ENCODE measurements at places on chromosomes 1 and 21. TPM values are rescaled to one million over a fixed set of nuclear protein-coding genes. Genes with fewer than 3 reads are reported as not detected.

CYP4A22 gene
- total RNA-seq = 0.58 TPM

WNT9A gene
- 11.4 TPM for total RNA-seq

GATAD2B gene
- 59.6 TPM for total RNA-seq

LDLRAD2 gene
- 0.13 TPM for total RNA-seq

LCK gene
- total RNA-seq = 3.2 TPM

DARS2 gene
- total RNA-seq = 10.2 TPM

HSD3B2 gene
- not detected for total RNA-seq

HUNK gene
- total RNA-seq = 0.53 TPM

NOS1AP gene
- total RNA-seq = 9.1 TPM

MROH9 gene
- 0.31 TPM for total RNA-seq

ASAP3 gene
- 109 TPM for total RNA-seq

LCE1A gene
- total RNA-seq = not detected

PLPPR4 gene
- total RNA-seq = 6.6 TPM

TPTE gene
- not detected for total RNA-seq

RPE65 gene
- total RNA-seq = not detected

GUCA2B gene
- total RNA-seq = not detected

FCGR3B gene
- 20.7 TPM for total RNA-seq

ETV3L gene
- not detected for total RNA-seq

OR10Z1 gene
- total RNA-seq = not detected

PLA2G5 gene
- 1.3 TPM for total RNA-seq

ADGRB2 gene
- total RNA-seq = 5.2 TPM

LGR6 gene
- total RNA-seq = 0.53 TPM
